ENCODE measurements at places on chromosomes 2 and 18. TPM values are rescaled to one million over a fixed set of nuclear protein-coding genes. Genes with fewer than 3 reads are reported as not detected.
A peak's percentile ranks its signal among the peaks of the same experiment; 100 is the strongest.

GRCh38 chr2:224272237-224272910 lies 129.5 kb downstream of the FAM124B start:
- DNase-seq, result no peak

- DNase-seq, result peak; percentile 83
These were observed 71.7 kb downstream of the HS1BP3 start for GRCh38 chr2:20578895-20579825.

DNA sequence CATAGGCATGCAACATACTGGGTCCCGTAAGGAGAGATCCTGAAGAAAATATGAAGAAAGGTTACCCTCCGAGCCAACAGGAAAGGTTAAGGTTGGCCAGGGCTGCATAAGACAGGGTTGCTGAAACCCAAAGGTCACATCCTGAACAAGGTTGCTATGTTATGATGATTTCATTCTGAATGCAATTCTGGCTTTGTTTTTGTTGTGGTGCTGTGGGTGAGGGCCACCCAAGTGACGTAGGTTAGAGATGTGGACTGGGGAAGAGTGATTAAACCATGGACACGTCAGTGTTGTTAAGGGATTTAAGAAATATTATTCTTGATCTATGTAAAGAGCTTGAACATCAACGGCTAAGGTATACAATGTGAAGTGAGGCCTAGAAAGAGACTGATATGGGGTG lies 60.0 kb downstream of the ZEB2 start:
- DNase-seq, result no peak

GRCh38 chr2:201467666-201468065 lies 16.1 kb downstream of the STRADB start:
- no peak for DNase-seq

DNA sequence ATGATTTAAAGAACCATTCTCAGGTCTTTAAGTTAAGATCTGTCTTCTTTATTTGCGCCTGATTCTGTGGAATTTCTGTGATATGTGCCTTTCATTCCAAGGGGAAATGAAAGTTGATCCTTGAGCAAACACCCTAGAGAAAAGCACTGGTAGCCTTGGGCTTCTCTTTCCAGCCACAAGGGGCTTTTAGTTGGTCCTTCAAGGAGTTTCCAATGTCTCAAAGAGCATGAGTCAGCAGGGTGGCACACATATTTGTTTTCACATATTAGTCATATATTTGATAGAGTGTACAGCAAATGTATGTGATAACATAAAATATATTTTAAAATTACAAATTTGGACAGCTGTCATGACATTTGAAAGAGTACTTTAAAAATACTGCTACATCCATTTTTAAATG lies 339.5 kb downstream of the TXNL1 start:
- no peak for DNase-seq

DNA sequence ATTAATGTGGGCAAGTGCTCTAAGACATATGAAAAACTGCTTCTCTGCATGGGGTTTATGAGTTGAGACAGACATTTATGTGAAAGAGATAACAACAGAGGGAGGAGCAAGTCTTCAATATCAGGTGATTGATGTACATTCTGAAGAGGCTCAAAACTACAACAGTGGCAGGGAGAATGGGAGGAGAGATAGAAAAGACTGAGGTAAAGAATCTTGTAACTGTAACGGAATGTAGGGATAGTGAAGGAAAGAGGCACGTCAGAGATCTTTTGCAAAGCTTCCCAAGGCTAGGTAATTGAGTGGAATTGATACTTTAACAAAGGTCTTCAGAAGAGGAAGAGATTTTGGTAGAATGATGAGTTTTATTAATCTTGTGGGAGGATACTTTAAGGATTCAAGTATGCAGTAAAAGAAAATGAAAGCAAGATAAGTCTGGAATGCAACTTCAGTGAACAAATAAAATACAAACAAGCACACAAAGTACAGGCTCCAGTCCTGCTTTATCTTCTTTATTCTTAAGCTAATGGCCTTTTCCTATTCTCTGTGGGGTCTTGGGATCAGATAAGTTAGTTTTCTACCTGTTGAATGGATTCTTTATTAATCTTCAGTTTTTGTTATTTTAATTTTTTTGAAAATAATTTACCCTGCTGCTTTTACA lies 15.0 kb downstream of the SMAD4 start:
- no peak for DNase-seq

DNA sequence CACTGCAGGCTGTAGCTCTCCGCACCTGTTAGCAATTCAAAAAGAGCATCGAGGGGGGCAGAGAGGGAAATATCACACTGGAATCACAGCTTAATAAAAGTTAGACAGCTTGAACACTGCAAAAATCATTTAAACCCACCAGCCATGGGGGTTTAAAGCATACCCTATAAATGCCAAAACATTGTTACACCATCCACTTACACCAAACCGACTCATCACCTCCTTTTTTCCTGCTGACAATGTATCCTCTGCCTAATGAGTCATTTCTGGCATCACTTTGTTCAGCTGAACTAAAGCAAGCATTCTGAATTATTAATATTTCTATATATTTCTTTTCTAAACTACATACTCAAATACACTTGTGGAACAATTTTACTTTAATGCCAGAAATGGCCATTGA lies 21.6 kb downstream of the MC4R start:
- DNase-seq, result no peak

DNA sequence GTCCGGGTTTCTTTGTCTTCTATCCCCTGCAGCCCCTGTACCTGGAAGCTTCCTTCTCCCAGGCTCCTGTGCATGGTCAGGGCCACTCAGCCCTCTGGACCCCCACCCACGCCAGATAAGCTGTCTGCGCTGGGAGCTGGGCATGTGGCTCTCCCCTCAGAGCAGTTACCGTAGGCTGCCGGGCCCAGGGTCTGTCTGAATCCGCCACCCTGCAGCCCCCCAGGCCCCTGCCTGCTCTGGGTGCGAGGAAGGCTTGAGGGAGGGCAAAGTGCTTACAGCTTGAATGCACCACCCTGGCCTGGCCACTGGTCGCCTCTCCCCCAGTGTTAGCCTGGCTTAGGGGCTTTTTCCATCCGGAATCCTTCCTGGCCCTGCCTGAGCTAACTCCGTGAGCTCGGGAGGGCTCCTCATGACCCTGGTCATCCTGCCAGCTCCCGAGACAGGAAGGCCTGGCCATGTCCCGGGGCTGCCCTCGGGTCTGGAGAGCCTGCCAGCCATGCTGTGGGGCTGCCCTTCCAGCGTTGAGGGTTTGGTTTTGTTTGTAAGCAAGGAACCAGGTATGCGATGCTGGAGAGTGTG lies 50.7 kb downstream of the ODC1 start:
- no peak for DNase-seq

GRCh38 chr2:15954761-15955160 lies 14.4 kb downstream of the MYCN start:
- no peak for DNase-seq

GRCh38 chr2:53093355-53093754 lies 674.2 kb upstream of the CHAC2 start:
- no peak for DNase-seq

- DNase-seq, result no peak
These were observed 4.2 kb upstream of the POU3F3 start for GRCh38 chr2:104849618-104850141.

- DNase-seq, result no peak
These were observed 140.5 kb downstream of the UXS1 start for GRCh38 chr2:106053581-106053980.

GRCh38 chr2:10884574-10884975 lies 27.2 kb upstream of the KCNF1 start:
- DNase-seq, result no peak

DNA sequence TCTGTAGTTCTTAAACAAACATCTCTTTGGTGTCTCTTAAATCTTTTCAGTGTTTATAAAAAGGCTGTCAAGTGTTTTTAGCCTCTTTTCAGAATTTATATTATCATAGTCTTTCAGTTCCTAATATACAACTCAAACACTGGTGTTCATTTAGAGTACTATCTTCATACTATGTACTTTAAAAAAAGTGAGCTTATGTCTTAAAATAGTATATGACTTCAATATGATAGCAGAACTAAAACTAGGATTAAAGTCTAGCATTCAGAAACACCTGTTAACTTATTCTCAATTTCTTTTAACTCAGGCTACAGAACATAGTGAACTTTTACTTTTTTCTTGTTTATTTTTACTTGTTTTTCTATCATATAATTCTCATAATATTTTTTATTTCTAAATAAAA lies 14.7 kb upstream of the IKZF2 start:
- no peak for DNase-seq

- no peak for DNase-seq
These were observed 249.7 kb upstream of the NCKAP5 start for GRCh38 chr2:133817680-133818566.

DNA sequence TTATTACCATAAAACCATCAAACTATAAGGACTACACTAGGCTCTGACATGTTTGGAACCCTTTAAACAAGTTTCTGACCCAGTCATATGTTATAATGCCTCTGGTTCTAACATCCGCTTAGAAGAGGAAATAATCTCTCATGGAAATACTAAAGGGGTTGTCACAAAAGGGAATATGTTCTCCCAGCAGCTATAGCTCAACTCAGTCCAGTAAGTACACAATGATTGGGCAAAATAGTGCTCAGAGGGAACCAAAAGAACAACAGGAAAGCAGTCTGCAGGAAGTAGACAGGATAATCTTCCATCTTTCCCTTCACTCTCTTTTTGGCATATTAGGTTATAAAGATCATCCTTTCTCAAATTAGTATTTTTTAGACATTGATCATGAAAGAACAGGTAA lies 4.3 kb downstream of the SRBD1 start:
- no peak for DNase-seq

- no peak for DNase-seq
These were observed 807 bp upstream of the CREB1 start for GRCh38 chr2:207528980-207529329.

DNA sequence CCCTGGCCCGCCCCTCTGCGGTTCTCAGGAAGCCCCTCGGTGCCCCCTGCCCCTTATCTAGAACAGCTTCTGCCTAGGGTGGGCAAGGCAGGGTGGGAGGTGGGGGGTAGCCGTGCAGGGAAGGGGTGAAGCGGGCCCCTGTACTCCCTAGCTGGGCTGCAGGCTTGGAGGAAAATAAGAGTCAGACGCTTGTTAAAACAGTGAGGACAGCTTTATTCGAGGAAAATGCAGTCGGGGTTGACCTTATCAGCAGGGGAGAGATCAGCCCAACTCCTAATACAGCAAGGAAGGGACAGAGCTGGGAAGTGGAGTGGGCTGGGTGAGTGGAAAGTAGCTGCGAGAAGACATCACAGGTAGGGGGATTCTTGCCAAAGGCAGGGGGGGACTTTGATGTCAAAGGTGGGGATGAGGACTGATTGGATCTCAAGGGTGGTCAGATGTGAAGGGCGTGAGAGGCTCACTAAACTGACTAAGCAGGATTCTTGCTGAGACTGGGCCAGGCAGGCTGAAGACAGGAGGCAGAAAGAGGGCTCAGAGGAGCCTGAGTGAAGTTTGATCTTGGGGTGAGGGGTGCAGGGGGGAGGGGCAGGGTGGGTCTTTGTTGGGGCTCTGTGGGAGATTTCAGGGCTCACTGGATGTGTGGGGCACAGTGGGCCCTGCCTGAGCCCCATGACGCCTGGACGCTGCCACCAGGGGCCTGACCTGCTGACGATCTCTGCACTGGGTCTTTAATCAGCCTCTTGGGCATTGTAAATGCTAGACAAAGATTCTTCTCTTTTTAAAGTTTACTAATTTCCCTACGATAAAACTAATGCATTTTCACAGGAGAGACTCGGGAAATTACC lies 29.9 kb downstream of the HPCAL1 start:
- DNase-seq, result no peak

DNA sequence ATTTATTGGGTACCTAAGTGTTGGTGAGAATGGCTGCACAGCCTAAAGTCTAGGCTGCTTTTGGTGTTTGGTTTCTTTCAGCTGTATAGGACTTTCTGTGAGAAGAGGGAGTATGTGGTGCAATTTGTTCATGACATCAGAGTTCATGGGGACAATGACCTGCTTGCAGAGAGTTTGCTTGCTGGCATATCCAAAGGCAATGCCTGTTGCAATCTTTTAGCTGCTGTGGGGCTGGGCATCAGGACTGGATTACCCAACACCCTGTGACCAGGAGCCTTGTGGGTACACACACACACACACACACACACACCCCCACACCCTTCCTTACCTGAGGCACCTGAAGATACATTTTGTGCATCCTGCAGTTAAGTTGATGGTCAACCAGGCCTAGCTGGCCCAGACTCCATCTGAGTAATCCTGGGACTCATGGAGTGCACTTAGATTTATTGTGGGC lies 68.4 kb downstream of the LIPG start:
- DNase-seq, result no peak

GRCh38 chr2:85413592-85414420 lies 3.6 kb upstream of the CAPG start:
- no peak for DNase-seq

GRCh38 chr18:76498064-76498463 lies 3.0 kb upstream of the ZNF516 start:
- no peak for DNase-seq

GRCh38 chr2:5188636-5189035 lies 503.5 kb upstream of the SOX11 start:
- no peak for DNase-seq

DNA sequence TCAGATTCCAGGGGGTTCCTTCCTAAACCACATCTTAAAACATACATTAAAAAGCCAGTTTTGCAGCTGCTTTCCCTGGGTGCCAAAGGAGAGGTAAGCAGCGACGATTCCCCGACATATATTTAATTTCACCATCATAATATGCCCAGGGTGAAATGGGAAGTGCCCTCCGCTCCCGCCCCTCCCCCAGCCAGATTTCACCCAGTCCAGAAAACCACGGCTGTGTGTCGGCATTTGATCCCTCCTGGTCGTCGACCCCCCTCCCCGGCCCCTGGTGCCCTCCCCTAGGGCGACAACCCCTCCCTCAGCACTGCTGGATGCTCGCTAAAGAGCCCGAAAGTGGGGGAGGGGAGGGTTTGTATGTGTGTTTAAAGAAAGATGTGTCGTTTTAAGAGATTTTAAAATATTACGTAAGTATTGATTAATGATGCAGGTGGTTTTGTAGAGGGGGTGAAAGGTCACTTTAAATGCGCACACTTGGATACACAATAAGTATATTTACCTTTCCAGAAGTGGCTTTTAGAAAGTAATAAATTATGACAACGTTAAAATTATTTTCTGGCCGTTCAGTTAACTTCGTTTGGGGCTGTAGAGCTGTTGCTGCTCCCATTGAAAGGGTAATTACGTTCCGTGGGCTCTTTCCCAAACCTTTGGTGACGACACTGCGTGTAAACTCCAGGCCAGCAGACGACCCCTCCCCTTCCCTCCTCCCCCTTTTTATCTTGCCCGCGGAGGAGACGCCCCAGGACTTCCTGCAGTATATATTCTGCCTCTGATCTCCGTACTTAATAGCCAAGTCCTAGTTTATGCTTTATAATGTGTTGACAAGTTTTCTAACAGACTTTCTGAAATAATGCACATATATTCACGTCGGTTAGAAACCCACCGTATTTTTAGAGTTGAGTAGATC lies 3.4 kb upstream of the BCL11A start:
- no peak for DNase-seq

The CYP27C1 gene
- 0.11 TPM for total RNA-seq

The ANKRD53 gene
- total RNA-seq, result 0.33 TPM

The EDAR gene
- 0.33 TPM for total RNA-seq

The SRD5A2 gene
- total RNA-seq, result not detected

The STEAP3 gene
- 7.1 TPM for total RNA-seq

The AGXT gene
- not detected for total RNA-seq

The CCDC150 gene
- 0.66 TPM for total RNA-seq

The MREG gene
- 0.22 TPM for total RNA-seq

The CAB39 gene
- 92.2 TPM for total RNA-seq

The EVA1A gene
- 0.41 TPM for total RNA-seq

The GEN1 gene
- 4.3 TPM for total RNA-seq

The GPBAR1 gene
- 1.5 TPM for total RNA-seq
